ENCODE measurements at places on chromosomes 13 and 19.

DNA sequence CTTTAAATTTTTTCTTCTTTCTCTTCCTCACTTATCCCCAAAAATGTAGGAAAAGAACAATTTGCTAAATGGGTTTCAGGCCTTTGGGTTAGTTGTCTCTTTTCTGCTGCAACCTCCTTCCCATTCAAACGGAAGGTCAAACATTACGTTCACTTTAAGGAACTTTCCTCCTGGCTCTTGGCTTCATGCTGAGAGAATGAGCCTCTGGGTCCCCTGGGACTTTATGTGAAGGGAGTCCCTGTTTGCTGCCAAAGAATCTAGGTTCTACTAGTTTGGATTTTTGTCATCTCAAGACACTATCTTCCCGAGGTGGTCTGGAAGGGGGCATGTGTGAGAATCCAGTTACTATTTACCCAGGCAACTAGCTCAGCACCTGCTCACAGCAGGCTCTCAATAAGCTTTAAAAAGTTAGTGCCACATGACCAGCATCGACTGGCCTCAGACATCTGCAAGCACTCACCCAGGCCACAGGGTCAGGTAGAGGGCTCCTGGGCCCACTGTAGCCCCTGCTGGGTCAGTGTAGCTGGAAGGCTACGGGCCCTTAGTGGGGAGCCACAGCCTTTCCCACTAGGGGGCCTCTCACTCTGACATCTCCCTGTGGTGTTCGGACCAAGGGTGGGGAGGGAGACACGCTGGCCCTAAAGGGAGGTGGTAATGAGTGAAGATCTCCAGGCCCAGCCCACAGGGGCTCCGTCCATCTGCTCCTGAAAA, 40.5 kb downstream of the FAM124A start:
- DNase-seq = no peak

DNA sequence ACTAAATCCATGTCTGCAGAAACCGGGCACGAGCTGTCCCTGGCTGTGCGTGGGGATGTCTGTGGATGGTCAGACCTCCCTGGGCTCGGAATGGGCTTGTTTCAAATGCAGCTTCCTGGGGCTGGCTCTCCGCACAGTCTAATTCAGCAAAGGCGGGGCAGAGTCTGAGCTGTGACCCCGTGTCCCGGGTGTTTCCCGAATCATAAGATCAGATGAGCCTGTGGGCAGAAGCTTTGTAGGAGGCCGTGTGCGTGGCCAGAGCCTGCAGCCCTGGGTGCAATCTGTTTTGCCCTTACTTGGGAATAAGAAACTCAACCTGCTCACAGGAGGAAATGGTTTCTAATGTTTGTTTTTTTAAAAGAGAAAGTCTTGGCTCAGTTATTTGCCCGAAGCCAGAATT, 13.9 kb upstream of the GNA11 start:
- peak; percentile 80 for DNase-seq

DNA sequence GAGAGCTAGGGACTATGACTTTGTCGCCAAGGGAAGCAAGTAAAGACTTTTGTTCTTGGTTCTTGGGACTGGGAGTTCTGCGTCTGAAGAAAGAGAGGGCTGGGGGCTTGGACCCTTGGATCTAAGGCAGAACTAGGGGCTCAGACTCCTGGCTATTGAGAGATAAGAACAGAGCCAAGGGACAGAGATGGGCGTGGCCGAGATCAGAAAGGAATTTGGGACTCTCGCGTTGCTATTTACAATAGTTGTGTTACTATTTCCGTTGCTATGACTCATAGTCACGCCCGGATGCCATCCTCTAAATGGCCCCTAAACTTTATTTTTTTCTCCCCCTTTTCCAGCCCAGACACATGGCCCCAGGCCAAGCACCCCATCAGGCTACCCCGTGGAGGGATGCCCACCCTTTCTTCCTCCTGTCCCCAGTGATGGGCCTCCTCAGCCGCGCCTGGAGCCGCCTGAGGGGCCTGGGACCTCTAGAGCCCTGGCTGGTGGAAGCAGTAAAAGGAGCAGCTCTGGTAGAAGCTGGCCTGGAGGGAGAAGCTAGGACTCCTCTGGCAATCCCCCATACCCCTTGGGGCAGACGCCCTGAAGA, 759 bp downstream of the PPP1R15A start:
- DNase-seq = peak; percentile 95

GRCh38 chr19:43501661-43502418, 2.7 kb downstream of the PHLDB3 start:
- no peak for DNase-seq

GRCh38 chr19:48455171-48455907, at the start of gene KCNJ14:
KCNJ14 (plus strand) TSS chr19:48455574; CDS start chr19:48461725, 6,151 bp downstream.
- DNase-seq = no peak

- DNase-seq = peak; percentile 42
These were observed 68.2 kb downstream of the LMO7 start for GRCh38 chr13:75704194-75704926.

GRCh38 chr13:110371550-110372465, 64.7 kb downstream of the COL4A2 start:
- peak; percentile 100 for DNase-seq

DNA sequence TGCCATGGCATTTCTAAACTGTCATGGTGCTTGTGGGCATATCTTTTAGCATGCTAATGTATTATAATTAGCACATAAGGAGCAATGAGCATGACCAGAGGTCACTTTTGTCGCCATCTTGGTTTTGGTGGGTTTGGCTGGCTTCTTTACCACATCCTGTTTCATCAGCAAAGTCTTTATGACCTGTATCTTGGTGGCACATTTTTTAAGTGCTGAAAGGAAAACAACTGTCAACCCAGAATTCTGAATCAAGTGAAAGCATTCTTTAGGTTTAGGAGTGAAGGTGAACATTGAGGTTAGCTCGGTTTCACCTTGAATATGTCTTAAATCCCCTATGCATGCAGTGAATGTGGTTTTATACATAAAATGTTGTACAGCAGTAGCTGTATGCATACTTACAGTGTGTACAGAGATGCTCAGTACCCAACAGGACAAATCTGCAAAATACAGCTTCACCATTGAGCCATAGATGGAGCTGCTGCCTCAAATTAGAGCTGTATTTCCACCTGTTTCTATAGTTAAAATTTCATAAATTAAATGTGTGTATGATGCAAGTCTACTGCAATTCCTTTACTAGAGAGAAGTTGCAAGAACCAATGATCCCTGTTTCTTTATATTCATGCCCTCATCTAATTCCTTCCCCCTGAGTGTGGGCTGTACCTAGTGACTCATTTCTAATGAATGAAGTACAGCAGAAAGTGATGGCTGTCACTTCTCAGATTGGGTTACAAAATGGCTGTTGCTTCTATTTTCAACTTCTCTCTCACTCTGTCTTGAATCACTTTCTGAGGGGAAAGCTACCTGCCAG, 25.2 kb upstream of the IGSF23 start:
- peak; percentile 99 for DNase-seq

DNA sequence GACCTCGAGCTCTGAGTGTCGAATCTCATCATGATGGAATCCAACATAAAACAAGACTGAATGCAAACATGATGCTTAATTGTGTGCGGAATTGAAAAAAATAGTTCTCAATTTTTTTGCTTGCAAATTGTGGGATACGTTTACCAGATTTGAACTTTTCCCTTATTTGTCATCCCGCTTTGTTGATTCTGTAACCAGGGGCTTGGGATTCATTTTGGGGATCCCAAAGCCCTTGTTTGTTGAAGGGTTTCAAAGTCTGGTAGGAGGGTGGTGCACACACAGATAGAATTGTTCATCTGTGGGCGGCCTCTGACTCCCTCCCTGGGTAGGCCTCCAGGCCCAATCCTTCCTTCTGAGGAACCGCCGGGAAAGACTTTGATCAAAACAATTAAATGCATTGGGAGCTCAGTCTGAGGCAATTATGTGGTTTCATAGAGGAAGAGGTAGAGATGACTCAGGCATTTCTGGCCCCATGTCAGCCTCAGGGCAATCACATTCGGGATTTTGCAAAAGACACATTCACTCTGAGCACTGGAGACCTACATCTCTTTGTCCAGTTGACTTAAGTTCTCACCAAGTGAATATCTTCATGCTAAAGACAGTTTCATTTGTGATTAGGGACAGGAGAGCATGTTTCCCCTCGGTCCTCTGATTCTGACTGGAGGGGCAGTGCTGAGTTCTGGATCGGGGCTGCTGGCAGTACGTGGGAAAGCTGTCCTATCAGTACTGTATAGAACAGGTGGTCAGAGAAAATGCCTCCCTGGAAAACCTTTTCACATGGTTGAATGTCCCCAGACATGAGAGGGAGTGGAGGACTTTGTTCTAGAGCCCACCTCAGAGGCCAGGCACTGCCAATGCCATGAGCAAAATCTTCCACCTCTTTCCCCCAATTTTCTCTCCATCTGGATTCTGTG, 27.8 kb upstream of the IGFL4 start:
- peak; percentile 92 for DNase-seq

- DNase-seq = no peak
These were observed 5.2 kb downstream of the HSH2D start for GRCh38 chr19:16148443-16149229.

- DNase-seq = peak; percentile 16
These were observed 5.1 kb downstream of the NOTCH3 start for GRCh38 chr19:15195371-15196334.

GRCh38 chr19:1847684-1848398, 442 bp downstream of the REXO1 start:
- DNase-seq = peak; percentile 15

All from renal cortical epithelial cell (primary cell).